ENCODE measurements at places on chromosomes 1 and 21. TPM values are rescaled to one million over a fixed set of nuclear protein-coding genes. Genes with fewer than 3 reads are reported as not detected.

Gene ANKRD35
- total RNA-seq: 0.23 TPM

Gene ANGPTL1
- not detected for total RNA-seq

Gene TMEM269
- total RNA-seq: 0.33 TPM

Gene S100A14
- total RNA-seq: not detected

Gene OLIG2
- not detected for total RNA-seq

Gene RGS16
- total RNA-seq: 4.2 TPM

Gene RHBG
- not detected for total RNA-seq

Gene IL24
- total RNA-seq: not detected

Gene SLC1A7
- total RNA-seq: 16.0 TPM

Gene LDLRAD1
- total RNA-seq: not detected
